ENCODE measurements at places on chromosomes 2 and 18.

DNA sequence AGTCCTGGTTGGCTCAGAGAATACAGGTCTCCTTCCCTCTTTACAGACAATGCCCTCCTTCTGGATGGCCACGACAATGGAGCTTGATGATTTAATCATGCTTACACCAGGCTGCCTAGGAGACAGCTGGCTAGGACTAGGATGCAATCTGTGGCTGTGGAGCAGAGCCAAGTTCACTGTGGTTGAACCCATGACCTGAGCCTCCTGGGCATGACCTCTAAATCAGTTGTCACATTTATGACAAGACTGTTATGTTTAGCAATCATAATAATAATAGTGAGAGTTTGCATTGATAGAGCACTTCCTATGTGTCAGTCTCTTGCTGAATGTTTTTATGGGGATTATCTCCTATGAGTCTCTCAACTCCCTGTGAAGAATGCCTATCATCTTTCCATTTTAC lies 244.1 kb downstream of the ICOS start:
- no peak for DNase-seq

GRCh38 chr18:51617167-51617566 lies 419.7 kb upstream of the MEX3C start:
- DNase-seq = no peak

DNA sequence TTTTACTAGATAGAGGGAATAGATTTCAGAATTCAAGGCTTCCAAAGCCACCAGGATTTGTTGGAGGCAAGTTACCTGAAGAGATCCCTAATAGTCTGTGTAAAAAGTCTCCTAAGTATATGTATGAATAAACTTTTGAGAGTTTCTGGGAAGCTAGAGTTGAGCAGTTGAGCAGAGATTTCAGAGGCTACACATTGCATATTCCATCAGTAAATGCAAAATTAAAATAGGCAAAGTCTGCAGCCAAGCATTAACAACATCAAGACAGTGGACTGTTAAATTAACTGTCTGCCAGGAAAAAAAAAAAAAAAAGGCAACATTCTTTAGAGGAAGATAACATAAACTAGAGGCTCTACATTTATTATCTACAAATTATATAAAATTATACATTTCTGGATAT lies 420.4 kb upstream of the TMEFF2 start:
- DNase-seq = no peak

- DNase-seq = no peak
These were observed 4.8 kb upstream of the IHH start for GRCh38 chr2:219065484-219065883.
